Activated CD4-positive, CD25-positive, alpha-beta regulatory T cell (primary cell): ENCODE measurements at places on chromosomes 5 and 9.

DNA sequence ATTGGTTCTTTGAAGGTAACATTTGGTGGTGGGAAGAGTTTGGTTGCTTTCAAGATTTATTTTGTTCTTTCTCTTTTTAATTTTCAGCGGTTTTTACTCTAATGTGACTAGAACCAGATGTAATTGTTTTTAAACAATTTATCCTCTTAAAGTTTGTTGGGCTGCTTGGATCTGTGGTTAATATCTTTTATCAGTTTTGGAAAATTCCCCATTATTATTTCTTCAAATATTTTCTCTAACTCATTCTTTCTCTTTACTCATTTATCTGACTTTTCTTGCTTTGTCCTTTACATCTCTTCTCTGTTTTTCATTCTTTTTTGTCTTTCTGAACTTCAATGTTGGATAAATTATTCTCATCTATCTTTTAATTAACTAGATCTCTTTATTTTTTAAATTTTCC, 29.9 kb downstream of the FCHO2 start:
- no peak for DNase-seq

GRCh38 chr5:61534481-61535267, 202.6 kb downstream of the ZSWIM6 start:
- no peak for DNase-seq

DNA sequence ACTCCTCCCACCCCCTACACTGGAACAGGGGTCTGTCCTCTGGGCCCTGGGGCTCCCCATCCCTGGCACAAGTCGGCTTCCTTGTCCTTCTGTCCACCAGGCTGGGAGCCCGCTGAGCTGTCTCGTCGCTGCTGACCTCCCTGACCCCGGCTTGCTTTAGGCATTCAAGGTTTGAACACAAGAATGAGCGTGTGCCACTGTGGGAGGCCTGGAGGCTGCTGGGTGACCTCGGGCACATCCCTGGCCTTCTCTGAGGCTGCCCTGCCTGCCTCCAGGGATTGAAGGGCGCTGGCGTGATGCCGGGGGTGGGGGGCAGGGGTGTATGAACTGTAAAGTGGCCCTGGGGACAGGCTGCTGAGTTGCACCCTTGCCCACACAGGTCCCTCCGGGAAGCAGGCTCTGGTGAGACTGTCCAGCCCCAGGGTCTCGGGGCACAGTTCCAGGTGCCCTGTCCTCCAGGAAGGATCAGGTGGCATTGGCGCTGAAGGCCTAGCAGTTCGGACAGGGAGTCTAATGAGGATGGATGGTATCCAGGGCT, 18.2 kb downstream of the FIBCD1 start:
- no peak for DNase-seq

GRCh38 chr5:120958877-120959485, 494.9 kb downstream of the PRR16 start:
- no peak for DNase-seq

DNA sequence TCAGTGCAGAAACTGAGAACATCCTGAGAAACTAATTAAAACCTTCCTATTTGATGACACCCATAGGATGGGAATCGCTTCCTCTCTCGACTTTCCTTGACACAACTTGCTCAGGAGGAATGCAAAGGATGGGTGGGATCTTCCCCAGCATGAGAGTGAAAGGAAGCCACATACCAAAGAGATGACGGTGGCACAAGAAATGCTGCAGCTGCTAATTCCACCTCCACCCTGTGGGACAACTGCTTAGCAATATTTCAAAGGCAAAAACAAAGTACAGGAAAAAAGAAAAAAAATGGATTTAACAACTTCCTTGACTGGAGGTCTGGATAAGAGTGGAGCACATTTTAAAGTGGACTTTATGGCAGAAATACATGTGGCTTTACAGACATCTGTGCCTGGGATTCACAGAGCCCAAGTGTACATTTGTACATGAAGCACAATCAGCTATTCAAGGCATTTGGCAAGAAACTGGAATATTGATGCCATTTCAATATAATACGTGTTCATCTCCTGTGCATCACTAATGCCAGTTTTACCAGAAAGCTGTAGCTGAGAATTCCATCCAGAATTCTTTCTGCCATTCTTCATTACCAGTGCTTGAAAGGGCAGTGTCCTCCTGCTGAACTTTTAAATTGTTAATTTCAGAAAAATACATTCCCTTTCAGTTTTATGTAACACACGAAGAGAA, 359.2 kb upstream of the ACTBL2 start:
- no peak for DNase-seq

DNA sequence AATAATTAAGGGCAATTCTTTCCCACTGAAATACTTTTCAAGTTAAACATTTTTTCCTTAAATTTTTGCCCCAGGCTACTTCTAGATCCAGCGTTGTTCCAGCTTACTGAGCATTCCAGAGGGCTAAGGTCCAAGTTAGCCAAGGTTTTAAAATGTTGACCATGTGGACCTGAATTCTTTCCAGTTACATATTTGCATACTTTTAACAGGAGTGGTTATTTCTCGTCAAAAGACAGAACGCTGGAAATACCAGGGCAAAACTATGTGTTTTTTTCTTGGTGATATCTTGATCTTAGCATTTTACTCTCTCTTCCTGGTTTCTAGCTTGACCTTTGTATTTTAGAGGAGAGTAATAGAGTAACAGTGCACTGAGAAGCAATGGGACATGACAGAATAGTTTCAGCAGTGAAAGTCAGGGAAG, 32.8 kb downstream of the TMC1 start:
- no peak for DNase-seq

DNA sequence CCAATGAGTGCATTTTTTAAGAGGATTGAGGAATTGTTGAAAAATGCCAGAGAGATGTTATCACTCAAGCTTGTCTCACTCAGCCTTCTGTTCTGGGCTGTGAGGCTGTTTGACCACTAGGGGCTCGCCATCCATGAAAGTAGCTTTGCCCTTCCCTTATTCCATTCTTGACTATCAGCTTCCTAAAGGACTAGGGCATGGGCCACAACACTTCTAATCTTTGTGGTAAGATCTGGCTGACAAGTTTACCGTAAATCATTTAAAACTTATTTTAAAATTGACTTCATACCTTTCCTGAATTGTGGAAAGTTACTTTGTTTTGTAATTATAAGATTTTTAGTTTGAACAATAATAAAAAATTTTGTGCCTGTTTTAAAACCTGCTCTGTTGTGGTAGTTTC, 49.5 kb downstream of the TJP2 start:
- DNase-seq = no peak

DNA sequence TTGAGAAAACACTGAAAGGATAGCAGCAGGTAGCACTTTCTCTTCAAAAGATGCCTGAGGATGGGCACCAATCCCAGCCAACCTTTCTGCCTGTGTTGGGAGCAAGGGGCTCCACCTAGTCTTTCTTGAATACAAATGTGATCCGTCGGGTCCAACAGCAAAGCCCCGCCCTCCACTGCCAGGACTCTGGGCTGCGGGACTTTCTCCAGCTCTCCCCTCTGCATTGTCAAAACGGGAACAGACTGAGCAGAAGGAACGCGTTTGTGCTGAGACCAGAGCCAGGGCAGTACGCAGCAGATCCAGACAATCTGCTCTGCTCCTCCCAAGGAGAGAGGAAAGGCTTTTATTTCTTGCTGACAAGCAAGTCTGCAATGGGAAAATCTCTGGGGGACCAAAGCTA, 139.7 kb downstream of the SEC61B start:
- DNase-seq = no peak

- DNase-seq = no peak
Observed at GRCh38 chr5:121239951-121240350, 611.7 kb upstream of the FTMT start.

GRCh38 chr5:132447196-132447595, 43.4 kb downstream of the IRF1 start:
- DNase-seq = no peak

DNA sequence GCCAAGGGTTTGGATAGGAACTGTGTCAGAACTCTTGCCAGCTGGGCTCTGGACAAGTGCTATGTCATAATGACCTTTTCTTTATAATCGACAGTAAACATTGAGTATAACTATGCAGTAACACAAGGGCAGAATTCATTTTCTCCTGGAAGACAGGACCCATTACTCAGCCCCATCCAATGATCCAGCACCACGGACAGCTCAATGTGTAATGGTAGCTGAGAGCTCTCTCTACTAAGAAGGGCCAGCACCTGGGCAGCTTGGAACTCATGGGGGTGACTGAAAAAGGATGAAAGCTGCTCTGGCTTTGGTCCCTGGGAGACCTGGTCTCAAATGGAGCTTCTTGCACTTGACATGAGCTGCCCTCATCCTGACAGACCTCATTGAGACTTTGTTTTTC, 347.8 kb downstream of the TRIM32 start:
- no peak for DNase-seq

GRCh38 chr9:113474360-113475028, 11.0 kb downstream of the RGS3 start:
- DNase-seq = no peak

DNA sequence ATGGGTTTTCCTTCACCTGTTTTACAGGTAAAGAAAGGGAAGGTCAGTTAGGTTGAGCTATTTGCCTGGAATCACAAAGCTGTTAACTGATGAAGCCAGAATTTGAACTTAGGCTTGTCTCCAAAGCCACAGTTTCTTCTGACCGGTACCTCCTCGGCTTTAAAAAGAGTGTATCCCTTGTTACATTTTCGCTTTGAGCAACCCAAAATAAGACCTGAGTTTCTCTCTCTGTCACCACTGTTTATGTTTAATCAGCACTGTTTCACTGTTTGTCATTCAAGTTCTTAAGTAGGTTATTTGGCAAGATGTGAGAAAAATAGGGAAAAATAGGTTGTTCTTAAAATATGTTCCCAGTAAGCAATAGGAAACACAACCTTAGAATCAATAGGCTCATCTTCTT, 84.6 kb downstream of the VCAN start:
- no peak for DNase-seq

DNA sequence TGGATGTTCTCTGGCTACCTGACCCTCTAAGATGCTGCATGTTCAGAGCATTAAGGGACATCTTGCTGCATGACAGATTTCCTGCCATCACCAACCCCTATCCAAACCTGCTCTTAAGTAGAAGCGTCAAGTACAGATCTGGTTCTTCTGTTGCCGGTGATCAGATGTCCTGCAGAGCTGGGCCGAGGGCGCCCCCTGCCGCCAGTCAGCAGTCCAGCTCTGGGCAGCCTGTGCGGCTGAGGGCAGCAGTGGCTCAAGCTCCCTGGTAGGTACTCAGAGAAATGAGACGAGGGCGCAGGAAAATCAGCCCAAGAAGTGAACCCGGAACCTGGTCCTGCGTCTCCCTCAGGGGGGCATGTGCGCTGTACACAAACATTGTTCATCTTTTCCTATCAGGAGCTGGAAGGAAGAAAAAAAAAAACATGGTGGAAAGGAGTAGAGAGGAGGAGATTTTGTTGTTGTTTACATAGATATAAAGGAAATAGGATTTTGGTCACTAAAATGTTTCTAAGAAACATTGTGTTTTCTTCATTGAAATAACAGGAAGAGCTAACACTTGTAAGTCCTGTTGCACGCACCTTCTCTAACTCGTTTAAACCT, 95.8 kb downstream of the CFAP90 start:
- DNase-seq = no peak

- no peak for DNase-seq
Observed at GRCh38 chr5:27706832-27707231, 668.4 kb upstream of the CDH9 start.

- DNase-seq = no peak
Observed at GRCh38 chr9:87081503-87081902, 134.2 kb upstream of the GAS1 start.

- no peak for DNase-seq
Observed at GRCh38 chr5:133357758-133358157, 254.6 kb downstream of the FSTL4 start.

- no peak for DNase-seq
Observed at GRCh38 chr5:141883184-141883891, 5.1 kb upstream of the PCDH1 start.

DNA sequence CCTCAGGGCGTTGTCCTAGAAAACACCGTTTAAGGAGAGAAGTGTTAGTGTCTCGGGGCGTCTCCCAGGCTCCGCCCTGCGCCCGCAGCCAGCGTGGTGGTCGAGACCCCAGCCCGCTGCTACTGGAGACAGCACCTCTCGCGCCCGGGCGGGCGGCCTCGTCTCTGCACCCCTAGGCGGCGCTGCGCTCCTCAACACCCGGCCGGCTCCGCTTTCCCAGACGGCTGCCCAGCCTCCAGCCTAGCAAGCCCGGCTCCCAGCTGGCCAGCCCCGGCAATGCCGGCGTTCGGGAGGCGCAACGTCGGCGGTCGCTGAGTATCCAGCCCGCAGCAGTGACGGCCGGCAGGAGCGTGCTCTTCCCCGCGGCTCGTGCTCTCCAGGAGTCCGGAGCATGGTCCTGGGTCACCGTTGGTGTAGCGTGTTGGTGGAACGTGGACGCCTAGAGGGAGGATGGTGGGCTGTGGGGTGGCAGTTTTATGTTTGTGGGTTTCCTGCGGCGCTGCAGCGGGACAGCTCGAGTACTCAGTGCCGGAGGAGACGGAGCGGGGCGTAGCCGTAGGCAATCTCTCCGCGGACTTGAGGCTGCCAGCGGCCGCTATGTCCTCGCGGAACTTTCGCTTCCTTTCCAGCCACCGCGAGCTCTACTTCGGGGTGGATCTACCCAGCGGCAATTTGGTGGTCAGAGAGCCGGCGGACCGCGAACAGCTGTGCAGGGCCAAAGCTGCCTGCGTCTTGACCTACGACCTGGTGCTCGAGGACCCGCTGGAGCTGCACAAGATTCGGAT, 536 bp downstream of the PCDHAC1 start:
- DNase-seq = no peak

DNA sequence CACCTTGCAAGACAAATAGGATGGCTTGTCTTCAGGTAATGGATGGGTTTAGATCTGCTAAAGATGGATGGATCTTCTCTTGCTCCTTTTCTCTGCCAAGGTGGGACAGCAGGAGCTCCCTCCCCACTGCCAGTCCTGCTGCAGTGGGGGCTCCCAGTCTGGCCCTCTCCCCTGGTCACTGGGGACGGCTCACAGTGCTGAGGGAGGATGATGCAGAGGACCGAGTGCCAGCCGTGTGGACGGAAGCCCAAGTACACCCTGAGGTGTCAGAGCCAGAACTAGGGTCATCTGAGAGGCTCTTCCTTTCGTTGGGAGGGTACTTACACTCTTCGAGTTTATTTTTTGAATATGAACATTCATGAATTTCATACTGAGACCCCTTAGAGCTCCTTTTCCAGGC, 5.7 kb downstream of the CCDC69 start:
- DNase-seq = no peak

DNA sequence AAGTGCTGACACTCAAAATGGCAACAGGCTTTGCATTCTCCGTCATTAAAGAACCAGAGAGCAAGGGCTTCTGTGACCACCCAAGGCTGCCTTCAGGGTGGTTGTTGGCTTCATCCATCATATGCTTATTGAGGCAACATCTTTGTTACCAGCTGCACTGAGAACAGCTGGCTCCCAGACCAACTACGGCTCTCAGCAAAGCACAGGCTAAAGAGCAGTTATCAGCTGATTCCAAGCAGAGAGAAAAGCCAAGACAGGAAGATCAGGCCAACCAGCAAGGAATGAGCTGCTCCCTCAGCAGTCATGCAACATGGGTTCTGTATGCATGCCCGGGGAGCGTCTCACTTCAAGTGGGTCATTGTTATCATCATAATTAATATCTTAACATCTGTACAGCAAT, 358.9 kb downstream of the ACTL7B start:
- DNase-seq = no peak

DNA sequence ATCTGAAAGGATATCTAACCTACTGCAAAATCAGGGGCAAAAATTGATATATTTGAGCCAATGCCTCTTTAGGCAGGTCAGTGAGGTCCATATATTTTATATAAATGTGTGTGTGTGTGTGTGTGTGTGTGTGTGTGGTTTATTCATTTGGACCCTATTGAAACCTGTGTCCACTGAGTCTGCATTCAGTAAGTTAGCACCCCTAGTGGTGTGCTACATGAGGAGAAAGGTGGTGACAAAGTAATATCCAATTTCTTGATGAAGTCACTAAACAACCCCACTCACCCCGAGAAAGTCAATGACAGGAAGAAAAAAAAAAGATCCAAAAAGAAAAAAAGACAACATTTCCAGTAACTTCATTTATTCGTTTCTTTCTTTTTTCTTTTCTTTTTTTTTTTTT, 4.1 kb downstream of the FBXW11 start:
- DNase-seq = no peak
